ENCODE measurements at places on chromosomes 13 and 19. TPM values are rescaled to one million over a fixed set of nuclear protein-coding genes. Genes with fewer than 3 reads are reported as not detected.
A peak's percentile ranks its signal among the peaks of the same experiment; 100 is the strongest.

ZNF100 gene
- 1.1 TPM for polyA plus RNA-seq

NXNL1 gene
- polyA plus RNA-seq = not detected

- peak; percentile 43 for DNase-seq
Measured at GRCh38 chr19:35596366-35596999, 10.5 kb downstream of the PMIS2 start.

DNA sequence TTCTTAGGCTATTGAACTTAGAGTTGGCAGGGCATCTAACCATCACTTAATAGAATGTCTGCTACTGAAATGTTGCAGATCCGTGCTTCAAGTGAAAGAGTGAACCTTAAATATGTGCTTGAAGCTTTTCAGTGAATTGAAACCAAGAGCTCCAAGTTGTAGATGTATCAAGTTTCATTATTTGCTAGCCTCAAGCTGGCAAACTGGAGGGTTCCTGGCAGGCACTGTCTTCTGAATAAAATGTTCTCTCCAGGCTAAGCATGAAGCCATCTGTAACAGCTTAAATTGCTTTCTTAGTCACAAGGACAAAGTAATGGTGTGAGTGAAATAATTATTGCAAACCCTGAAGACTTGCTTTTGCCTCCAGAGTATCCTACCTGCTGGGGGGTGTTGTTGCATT, 415.0 kb upstream of the SPRY2 start:
- no peak for DNase-seq

DNA sequence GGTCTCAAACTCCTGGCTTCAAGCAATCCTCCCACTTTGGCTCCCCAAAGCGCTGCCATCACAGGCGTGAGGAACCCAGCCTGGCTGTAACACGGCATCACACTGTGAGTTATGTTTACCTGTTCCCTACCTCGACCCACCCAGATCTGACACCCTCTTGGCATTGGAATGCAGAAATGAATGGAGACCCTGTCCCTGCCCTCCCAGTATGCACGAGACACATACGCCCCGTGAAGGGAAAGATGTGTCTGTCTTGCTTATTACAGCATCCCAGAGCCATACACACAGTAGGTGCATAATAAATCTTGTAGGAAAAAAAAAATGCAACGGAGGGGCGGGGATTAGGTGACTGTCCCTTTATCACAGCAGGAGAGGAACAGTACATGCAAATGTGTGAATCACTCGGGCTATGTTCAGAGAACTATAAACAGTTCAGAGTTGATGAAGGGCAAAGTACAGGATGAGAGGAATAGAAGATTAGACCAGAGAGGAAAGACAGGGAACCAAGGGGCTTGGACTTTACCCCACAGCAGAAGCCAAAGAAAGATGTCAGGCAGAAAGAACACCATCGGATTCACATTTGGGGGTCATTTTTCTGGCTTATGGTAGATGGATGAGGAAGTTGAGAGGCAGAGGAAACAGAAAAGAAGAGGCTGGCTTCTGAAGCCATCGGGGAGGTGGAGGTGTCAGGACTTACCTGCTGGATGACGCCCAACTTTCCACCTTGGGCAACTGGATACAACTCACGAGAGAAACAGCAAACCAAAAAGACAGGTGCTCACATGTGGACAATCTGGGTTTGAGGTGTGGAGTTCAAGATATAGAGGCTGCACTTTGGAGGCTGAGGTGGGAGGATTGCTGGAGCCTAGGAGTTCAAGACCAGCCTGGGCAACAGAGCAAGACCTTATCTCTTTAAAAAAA, 94.3 kb downstream of the INSR start:
- DNase-seq = no peak

DNA sequence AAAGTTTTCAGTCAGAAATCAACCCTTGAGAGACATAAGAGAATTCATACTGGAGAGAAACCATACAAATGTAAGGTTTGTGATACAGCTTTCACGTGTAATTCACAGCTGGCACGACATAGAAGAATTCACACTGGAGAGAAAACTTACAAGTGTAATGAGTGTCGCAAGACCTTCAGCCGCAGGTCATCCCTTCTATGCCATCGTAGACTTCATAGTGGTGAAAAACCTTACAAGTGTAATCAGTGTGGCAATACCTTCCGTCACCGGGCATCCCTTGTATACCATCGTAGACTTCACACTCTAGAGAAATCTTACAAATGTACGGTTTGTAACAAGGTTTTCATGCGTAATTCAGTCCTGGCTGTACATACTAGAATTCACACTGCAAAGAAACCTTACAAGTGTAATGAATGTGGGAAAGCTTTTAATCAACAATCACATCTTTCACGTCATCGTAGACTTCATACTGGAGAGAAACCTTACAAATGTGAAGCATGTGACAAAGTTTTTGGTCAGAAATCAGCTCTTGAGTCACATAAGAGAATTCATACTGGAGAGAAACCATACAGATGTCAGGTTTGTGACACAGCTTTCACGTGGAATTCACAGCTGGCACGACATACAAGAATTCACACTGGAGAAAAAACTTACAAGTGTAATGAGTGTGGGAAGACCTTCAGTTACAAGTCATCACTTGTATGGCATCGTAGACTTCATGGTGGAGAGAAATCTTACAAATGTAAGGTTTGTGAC, 15.7 kb upstream of the ZNF701 start:
- DNase-seq = no peak

ZNF837 gene
- polyA plus RNA-seq = 1.6 TPM

DNA sequence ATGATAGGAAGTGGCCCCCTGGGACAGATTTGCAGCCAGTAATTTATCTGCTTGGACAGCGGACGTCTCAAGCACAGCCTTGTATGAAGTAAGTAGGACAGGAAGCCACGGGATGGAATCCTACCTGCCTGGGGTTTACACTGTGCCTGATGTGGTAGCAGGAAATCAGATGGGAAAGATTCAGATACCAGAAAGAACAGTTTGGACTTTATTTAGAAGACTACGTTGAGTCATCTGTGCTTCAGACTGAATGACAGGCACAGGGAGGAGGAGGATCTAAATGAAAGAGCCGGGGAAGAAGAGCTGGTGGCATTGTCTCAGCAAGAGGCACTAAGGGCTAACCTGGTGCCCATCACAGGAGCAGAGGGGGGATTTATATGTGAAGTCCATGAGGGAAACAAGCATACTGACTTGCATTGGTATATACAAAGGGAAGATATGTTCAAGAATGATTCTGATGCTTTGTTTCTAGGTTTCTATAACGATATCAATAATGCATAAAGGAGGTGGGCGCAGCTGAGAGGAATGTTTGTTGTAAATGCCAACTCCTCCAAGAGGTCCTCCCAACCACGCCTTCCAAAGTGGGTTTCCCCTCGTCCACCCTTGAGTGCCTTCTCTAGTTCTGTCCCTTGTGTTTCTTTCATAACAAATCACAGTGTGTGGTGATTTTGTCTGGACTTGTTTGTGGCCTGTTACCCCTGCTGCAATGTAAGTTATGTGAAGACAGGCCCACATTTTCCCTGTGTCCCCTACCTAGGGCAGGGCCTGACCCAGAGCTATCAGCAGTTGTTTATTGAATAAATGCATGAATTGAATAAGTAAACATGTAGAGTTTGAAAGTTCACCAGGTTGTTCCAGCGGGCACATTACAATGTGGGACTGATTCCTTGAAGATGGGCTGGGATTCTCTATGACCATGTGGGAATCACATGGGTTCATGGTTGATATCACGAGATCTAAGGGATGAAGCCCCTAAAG, 328.4 kb downstream of the SLC7A1 start:
- no peak for DNase-seq
